ENCODE measurements at places on chromosomes 6 and 20. TPM values are rescaled to one million over a fixed set of nuclear protein-coding genes. Genes with fewer than 3 reads are reported as not detected.

DNA sequence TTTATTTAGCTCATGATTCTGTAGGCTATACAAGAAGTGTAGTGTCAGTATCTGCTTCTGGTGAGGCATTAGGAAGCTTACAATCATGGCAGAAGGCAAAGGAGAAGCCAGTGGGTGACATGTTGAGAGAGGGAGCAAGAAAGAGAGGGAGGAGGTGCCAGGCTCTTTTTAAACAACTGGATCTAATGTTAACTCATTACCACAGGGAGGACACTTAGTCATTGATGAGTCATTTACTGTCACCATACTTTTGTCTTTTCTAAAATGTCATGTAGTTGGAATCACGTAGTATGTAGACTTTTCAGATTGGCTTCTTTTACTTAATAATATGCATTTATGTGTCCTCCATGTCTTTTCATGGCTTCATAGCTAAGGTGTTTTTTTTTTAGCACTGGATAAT, 58.1 kb downstream of the NUS1 start:
- no peak for DNase-seq

DNA sequence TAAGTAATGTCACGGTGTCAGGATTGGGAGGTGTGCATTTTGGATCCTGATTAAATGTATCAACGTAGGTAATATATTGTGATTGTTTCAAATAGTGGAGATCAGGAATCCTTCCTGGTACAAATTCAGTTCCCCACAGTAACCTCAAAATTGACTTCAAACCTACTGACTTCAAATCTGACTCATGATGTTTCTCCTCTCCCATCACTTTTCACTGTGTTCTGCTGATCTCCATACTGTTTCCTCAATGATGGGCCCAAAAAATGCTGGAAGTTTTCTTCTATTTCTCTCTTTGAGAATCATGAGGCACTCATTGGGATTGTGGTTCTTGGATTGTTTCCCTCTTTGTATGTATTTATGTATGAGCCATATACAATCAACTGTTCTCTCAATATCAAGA, 35.9 kb downstream of the LAMA2 start:
- DNase-seq: no peak

- DNase-seq: no peak
Measured at GRCh38 chr6:138455746-138456400, 43.4 kb downstream of the NHSL1 start.

DNA sequence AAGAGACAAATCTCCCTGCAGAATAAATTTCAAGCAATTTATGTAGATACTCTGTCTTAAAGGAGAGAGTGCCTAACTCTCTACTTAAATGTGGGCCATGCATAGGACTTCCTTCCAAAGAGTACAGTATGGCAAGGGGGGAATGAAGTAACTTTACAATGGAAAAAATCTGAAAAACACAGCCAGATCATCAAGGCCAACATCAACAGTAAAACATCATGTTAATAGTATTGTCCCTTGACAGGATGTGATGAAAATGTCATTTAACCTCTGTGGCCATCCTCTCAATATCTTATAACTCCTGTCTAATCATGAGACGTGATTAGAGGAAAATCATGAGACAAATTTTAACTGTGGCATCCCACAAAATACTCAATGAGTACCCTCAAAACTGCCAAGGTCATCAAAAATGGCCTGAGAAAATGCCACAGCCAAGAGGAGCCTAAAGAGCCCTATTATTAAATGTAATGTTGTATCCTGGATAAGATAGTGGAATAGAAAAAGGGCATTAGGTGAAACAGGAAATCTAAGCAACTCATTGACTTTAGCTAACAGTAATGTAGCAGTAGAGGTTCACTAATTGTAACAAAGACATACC, 47.5 kb downstream of the CNBD2 start:
- DNase-seq: no peak

GRCh38 chr20:50720026-50720425, 11.4 kb upstream of the PARD6B start:
- no peak for DNase-seq

GRCh38 chr6:21845439-21846140, 252.0 kb downstream of the SOX4 start:
- no peak for DNase-seq

DNA sequence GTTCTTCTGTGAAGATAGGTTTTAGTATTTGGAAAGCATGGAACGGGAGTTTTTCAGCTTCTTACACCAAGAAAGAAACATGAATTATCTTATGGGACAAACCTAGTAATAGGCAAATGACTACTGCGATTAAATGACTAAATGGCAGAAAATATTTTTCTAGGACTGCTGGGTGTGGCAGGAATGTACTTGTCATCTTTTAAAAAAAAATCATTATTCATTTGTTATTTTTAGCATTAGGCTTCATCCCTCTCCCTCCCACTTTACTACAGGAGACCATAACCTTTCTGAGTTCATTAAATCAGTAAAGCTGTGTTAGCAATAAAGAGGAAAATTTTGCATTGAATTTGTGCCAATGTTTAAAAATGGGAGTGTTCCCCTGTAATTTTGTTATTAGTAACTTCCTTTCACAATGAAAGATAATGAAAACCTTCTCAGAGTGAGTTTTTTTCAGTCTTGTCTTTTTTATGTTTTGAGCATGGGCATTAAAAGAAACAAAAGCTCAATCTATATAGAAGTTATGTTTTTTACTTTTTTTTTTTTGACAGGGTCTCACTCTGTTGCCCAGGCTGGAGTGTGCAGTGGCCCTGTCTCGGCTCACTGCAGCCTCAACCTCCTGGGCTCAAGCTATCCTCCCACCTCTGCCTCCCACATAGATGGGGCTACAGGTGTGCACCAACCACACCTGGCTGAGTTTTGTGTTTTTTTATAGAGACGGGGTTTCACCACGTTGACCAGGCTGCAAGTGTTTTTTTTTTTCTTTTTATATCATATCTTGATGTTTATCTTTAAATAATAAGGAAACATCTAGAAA, 105.6 kb upstream of the CLDN20 start:
- no peak for DNase-seq

DNA sequence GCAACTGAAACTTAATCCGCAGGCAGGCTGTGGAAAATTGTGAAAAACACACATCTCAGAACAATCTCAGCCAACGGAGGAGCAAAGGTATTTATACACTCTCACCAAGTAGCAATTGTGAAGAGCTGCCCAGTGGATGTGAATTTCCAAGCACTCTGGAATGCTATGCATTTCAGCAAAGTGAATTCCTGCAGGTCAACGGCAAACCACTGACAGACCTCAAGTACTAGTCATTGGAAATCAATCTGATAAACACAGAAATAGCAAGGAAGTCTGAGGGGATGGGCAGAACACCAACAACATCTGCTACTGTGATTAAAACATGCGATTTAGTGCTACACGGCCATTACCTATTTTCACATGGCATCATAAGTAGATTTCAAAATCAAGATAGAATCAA, 429.1 kb downstream of the HTR1B start:
- no peak for DNase-seq

GRCh38 chr6:144920391-144920961, 635.3 kb downstream of the UTRN start:
- no peak for DNase-seq

DNA sequence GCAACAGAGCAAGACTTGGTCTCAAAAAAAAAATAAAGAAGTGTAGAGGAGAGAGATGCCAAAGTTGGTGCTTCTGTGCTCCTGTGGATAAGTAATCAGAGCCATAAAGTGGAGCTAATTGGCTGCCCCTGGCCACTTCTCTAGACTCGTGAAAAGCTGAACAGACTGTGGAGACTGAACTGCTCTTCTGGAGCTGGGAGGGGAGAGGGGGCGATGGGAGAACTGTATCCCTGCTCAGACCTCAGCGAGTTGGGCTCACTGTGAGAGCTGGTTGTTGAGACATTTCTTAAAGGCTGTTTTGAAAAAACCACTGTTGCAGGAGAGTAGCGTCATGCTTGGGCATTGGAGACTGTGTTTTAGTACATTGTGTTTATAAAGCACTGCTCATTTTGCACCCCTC, 125.7 kb downstream of the TCP11 start:
- DNase-seq: no peak

DNA sequence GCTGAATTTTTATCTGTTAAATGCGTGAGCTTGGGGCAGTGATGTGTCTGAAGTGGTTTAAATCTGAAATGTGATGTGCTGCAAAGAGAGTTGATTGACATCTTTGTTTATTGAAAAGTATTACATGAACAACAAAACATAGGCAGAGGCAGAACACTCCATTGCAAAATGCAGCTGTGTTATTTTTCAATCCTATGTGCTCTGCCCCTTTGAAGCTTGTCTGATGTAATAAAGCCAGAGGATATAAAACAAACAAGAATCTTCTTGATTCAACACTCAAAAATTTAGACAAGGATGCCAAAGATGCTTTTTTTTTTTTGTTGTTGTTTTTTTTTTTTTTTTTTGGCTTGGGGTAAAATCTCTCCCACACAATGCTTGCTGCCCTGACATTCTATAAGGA, 482.4 kb upstream of the MMS22L start:
- DNase-seq: no peak

KAT14 gene
- total RNA-seq: 14.4 TPM

CNKSR3 gene
- total RNA-seq: 22.2 TPM

MUC21 gene
- 0.18 TPM for total RNA-seq

SMIM28 gene
- total RNA-seq: not detected

DEFB123 gene
- not detected for total RNA-seq

GRM4 gene
- not detected for total RNA-seq

RNF144B gene
- 19.0 TPM for total RNA-seq

SALL4 gene
- 2.6 TPM for total RNA-seq

Data from sciatic nerve (tissue), 2 donors.